ENCODE measurements at places on chromosomes 16 and 17.

DNA sequence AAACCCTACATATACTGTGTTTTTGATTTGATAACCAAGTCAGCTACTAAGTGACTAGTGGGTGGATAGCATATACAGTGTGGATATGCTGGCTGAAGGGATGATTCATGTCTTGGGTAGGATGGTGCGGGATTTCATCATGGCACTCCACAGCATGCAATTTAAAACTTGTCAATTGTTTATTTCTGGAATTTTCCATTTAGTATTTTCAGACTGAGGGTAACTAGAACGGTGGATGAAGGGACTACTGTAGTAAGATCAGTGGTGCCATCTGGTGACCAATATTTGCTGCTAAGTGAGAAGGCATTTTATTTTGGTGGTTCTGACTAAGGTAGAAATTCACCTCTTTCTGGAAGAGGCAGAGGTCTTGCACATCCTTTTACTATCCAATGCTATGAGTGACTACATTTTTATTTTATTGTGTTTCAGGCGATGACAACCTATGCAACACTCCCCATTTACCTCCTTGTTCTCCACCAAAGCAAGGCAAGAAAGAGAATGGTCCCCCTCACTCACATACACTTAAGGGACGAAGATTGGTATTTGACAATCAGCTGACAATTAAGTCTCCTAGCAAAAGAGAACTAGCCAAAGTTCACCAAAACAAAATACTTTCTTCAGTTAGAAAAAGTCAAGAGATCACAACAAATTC, 3.1 kb downstream of the CDC6 start:
- DNase-seq, result no peak

DNA sequence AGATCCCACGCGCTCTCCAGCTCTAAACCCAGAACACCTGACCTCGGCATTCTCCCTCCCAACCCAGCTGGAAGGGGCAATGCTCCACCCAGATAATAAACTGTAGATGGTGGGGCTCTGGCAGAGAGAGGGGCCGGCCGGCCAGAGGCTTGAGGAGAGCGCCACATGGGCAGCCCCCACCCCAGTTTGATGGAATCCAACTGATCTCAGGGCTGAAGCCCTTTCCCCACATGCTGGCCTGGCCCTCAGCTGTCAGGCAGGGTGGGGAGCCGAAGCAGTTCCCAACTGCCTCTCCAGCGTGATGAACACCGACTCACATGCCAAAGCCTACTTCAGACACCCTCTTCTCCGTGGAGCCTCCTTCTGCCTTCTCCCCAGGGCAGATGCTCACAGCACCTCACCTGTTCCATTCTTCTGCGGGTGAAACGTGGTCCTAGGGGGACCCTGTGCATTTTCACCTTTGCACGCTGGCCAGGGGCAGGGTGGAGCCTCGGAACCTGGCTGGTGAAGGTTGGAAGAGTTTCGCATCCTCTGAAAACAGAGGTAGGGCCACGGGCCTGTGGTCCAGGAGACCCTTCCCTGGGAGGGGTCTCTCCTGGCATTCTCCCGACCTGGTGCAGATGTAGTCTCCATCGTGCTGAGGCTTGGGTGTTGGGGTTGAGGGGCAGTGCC, 65.7 kb upstream of the ZNF469 start:
- no peak for DNase-seq

GRCh38 chr16:81266680-81267095, 28.2 kb downstream of the BCO1 start:
- DNase-seq, result no peak

GRCh38 chr16:55655897-55656681, at the start of gene SLC6A2:
SLC6A2 (plus strand) TSS chr16:55655988; CDS start chr16:55656695, 707 bp downstream.
- peak; percentile 66 for DNase-seq

DNA sequence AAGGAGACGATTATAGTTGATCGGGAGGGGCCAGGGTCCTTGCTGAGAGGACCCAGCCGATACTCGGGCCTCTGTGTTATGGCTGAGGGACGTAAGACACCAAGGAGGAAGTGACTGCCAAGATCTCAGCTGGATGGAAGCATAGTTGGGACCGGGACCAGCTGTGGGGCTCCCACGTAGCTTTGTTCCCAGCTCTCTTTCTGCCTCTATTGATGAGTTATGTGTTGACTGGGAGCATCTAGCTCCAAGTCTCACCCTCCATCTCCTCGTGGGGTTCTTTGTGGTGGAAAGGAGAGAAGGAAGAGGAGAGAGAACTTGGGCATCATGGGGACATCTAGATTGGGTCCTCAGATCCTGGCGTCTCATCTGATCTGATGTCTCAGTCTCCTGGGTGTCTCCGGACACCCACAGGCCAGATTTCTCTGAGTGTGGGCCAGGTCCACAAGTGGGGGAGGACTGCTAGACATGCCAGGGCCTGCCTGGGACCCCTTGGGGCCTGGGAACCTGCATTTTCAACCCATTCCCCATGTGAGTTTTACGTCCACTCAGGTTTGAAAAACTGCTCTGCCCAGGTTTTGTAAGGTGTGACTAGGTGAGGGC, 1.0 kb downstream of the MGRN1 start:
- no peak for DNase-seq

DNA sequence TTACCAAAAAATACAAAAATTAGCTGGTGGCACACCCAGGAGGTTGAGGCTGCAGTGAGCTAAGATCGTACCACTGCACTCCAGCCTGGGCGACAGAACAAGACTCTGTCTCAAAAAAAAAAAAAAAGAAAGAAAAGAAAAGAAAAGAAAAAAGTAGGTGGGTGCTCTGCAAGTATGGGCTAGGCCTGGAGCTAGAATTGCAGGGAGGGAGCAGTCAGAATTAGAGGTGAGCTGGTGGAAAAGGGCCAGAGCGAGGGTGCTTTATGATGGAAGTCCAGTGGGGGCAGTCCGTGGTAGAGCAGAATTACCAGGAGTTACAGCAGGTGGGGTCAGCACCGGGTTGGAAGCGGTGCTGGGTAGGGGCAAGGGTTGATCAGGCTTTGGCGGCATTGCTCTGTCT, 57.0 kb upstream of the KDM6B start:
- DNase-seq, result no peak

- no peak for DNase-seq
Observed at GRCh38 chr16:1982991-1983543, 926 bp upstream of the GFER start.

- DNase-seq, result no peak
Observed at GRCh38 chr17:20059728-20060188, 50.6 kb downstream of the SPECC1 start.

DNA sequence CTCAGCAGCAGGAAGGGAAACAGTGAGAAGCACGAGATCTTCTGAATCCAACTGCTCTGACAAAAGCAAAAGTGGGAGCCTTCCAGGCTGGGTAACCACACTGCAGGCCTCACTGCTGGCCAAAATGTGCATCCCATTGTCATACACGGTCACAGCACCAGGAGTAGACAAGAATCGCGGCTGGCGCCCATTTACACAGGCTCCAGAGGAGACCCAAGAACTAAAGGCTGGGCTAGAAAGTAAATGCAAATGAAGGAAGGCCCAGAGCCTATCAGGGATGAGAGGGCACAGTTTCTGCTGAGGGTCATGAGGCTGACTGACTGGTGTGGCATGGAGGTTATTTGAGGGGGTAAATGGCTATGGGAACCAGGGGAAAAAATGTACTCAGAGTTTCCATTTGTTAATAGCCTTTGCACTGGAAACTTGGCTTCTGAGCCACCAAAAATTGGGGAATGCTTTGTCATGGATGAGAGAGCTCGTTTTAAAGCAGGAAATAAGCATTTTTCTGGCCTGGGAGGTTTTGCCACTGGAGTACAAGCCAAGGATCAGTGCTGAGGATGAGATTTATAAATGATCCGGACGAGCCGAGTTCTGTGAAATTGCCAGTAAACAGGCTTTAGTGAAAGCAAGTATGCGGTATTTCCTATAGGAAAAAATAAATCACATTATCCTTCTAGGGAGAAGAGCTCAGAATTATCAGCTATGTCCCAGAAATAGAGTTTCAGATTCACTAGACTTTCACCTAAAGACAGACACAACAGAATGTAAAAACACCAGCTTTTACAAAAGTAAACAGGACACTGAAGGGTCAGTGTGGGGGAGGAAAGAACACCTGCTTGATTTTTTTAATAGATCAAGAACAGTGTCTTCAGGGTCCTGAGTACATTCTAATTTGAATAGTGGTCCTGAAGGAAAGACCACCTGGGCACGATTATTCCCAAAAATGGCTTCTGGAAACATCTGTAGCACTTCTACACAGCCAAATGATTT, 66.9 kb upstream of the GSG1L start:
- no peak for DNase-seq

GRCh38 chr16:10979717-10980601, 35.6 kb downstream of the CLEC16A start:
- DNase-seq, result peak; percentile 72

DNA sequence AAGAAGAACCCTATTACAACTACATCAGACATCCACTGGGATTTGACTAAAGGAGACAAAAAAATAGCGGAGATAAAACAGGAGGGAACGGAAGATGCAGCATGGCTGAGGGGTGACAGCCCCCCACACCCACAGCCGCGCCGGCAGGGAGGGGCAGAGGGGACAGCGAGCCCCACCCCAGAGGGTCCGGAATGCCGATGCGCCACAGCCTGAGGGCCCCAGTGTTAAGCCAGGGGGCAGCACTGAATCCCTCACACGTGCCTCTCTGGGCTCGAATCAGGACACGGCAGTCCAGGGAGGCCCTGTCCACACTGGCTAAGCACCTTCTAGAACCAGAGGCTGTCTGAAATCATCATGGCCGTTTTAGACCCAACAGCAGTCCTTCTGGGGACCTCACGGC, 18.8 kb downstream of the MAP1LC3B start:
- DNase-seq, result peak; percentile 62

- DNase-seq, result no peak
Observed at GRCh38 chr17:39871801-39872200, 3.8 kb downstream of the ZPBP2 start.

DNA sequence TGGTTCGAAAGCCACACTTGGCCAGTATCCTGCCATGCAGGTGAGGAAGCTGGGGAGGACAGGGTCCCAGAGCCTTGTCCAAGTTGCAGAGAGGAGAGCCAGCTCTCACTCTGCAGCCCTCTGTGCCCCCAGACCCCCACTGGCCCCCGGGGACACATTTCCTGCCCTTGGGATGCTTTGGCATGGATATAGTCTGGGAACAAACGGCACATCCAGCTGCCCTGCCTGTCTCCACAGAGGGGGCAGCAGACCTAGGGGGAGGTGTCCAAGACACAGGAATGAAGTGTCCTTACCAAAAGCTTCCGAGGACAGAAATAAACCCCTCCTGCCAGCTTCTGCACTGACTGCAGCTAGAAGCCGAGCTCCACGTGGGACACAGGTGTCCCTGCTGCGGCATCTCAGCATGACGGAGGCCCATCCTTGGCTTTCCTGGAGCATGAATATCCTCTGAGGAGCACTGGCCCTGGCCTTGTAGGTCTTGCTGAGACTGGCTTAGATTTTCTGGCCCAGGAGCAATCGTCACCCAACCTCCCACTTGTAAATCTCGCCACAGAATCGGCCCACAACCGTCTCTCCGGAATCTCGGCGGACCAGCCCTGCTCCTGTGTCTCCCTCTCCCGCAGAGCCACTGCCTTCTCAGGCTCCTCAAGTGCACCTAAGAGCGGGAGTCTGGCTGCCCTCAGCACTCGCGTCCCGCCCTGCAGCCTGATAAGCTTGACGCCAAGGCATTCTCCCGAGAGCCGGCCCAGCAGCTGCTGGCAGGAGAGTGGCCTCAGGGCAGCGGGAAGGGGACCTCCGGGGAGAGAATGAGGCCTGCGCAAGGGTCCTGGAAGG, 1.1 kb upstream of the CAPN15 start:
- no peak for DNase-seq

DNA sequence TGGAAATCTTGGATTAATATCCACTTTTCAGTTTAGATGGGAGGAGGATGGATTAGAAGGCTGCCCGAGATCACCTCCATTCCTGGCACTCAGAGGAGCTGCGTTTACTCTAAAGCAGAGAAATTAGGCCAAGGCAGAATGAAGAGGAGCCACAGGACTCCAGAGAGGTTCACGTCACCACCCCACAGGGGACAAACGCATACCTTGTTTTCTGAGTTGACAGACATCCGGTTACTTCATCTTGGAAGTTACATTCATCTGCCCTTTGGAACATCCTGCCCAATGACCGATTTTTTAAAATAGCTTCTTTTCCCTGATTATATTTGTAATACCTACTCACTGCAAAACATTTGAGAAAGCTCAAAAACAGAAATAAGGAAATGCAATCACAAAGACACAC, 220.0 kb downstream of the SOX9 start:
- no peak for DNase-seq

DNA sequence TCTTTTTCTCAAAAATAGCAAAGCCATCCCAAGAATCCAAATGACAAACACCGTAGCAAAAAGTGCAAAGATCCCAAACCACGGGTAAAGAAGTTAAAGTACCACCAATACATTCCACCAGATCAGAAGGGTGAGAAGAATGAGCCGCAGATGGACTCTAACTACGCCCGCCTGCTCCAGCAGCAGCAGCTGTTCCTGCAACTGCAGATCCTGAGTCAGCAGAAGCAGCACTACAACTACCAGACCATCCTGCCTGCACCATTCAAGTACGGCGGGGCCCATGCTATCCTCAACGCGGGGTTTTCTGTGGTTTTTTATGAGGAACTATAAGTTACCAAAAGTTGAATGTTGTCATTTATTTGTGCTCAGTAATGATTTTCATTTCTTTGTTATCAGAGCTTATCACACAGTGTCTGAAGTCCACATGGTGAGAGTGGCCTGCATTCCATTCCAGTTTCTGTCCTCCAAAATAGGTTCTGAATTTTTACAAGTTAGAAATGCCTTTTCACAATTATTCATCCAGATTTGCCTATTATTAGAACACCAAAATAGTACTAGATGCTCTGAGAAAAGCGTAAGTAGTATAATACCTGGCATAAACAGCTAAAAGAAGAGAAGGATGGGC, 169.2 kb downstream of the MRTFB start:
- DNase-seq, result no peak

GRCh38 chr17:75244133-75244866, 17.1 kb downstream of the GGA3 start:
- DNase-seq, result no peak

DNA sequence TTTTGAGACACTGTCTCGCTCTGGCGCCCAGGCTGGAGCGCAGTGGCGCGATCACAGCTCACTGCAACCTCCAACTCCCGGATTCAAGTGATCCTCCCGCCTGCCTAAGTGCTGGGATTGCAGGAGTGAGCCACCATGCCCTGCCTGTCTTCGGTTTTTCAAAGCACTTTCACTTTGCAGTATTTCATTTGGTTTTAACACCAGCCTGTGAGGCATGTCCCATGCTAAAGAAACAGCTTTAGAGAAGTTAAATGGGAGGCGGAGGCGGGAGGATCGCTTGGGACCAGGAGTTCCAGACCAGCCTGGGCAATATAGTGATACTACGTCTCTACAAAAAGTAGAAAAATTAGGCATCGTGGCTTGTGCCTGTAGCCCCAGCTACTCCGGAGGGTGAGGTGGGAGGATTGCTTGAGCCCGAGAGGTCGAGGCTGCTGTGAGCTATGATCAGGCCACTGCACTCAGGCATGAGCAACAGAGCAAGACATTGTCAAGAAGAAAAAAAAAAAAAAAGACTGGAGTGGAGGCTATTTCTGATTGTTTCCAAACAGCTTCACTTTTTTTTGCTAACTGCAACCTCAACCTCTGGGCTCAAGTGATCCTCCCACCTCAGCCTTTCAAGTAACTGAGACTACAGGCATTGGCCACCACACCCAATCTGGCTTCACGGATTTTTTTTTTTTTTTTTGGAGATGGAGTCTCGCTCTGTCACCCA, 1.3 kb downstream of the METTL23 start:
- no peak for DNase-seq
